ENCODE measurements at places on chromosomes 11 and 22. TPM values are rescaled to one million over a fixed set of nuclear protein-coding genes. Genes with fewer than 3 reads are reported as not detected.
A peak's percentile ranks its signal among the peaks of the same experiment; 100 is the strongest.

DNA sequence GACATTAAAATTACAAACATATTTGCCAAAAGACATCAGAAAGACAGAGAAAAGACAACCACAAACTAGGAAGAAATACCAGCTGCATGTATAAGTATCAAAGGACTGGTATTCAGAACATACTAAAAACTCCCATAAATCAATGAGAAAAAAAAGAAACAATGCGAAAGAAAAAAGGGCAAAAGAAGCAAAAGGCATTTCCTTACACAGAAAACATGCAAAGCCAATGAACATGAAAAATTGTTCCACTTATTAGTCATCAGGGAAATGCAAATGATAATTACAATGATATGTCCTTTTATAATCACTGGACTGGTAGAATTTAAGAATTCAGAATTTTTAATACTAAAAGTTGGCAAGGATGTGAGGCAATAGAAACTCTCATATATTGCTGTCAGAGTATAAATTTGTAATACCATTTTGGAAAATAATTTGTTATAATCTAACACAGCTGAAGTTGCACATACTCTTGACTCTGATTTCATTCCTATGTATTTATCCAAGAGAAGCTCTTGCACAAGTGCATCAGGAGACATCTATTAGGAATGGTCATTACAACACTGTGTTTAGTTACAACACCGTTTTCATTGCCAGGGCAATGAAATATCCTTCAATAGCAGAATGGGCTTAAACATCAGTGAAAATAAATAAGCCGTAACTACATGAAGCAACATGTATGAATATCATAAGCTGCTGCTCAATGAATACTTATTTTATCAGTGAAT, 279.7 kb downstream of the SWAP70 start:
- DNase-seq = peak; percentile 97

- no peak for DNase-seq
These were observed 5.5 kb upstream of the PCF11 start for GRCh38 chr11:83151274-83151977.

DNA sequence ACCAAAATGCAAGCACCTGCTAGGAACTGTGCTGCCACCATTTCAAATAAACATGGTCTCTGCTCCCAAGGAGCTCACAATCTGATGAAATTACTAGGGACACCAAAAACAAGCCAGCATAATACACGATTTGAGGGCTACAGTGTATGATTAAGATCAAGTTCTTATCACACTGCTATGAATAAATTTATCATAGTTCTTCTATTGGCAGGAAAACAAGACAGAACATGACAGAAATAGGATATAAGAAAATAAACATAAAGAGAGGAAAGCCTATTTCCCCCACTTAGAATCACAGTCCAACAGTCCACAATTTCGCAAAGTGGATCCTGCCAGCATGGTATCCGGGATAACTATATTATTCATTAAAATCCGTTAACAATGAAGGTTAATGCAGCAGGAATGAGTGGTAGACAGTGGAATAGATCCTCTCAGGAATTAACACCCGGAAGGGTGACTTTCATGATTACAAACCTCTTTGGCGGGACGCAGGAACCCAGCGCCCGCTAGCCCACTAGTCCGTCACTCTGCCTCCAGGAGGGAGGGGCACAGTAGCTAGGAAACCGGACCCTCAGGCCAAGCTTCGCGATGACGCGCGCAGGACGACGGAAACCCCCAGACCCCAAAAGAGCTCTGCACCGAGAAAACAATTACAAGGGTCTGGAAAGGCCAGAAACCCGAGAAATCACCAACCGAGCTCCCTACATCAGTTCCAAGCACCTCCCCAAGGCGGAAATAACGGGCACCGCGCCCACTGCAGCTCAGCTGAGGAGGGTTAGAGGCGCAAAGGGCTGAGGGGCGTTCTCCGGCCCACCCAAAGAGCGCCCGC, 607 bp downstream of the CCDC82 start:
- DNase-seq = no peak

DNA sequence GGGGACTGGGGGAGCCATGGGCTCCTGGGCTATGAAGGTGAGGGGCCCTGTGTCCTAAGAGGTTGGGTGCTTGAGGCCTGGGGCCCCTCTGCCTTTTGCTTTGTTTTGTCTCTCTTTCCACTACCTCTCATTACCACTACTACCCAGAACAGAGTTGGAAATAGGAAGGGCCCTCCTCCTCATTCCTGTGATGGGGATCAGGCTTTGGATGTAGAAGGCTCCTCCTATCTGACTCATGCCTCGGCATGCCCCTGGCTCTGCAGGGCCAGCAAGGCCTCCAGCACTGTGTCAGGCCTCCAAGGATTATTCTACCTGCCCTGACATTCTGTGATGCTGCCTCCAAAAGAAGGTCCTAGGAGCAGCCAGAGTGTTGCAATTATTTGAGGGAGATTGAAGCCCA, 766 bp downstream of the IZUMO1R start:
- peak; percentile 62 for DNase-seq

DNA sequence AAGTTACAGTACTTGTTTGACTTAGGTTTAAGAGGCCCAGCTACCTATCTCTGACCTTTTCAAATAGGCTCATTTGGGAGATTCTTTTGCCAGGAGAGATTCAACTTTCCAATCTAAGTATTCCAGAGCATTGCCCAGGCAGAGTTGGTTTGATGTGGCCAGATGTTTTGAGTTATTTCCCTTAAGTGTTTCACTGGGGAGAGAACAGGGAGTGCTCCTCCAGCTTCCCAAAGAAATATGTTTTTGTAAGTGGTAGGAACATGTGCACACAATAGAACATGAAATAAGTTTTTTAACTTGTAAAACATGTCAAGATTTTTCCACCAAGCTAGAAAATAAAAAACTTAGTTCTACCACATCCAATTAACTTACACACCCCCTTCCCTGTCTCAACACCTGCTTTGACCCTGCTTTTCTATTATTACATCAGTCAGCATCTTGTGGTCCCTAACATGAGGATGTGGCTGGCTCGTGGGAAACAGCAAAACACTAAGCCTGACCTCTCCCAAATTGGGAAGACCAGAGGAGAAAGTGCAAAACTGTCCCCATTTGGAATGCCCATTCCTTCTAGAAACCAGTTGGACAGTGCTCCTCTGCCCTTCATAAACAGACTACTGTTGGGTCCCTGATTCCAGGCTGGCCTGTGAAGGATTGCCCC, 70.4 kb upstream of the RASSF10 start:
- DNase-seq = no peak

TMA7B gene
- not detected for total RNA-seq

SERGEF gene
- total RNA-seq = 20.7 TPM

- peak; percentile 64 for DNase-seq
These were observed 480 bp upstream of the MTMR2 start for GRCh38 chr11:95924414-95924760.

ZNF215 gene
- total RNA-seq = 1.2 TPM

MPPED2 gene
- not detected for total RNA-seq

DNA sequence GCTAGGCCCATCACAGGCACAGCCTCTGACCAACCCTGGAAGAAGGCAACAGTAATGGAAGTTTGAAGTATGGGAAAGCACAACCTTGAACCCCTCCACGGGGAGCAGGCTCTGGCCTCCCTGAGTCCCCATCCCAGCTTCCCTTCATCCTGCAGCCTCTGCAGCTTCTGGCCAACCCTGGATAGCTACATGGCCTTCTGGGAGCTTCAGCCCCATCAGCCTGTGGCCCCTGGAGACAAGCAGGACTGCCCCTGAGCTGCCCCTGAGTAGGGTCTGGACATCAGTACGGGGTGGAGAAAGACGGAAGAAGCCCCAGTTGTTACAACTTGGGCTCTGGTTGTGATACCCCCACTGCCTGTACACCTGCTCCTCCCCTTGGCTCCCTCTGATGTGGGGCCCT, 113.8 kb upstream of the CD82 start:
- no peak for DNase-seq

GRCh38 chr22:43561415-43562178, 149.8 kb downstream of the MPPED1 start:
- no peak for DNase-seq

Measured in fibroblast of the aortic adventitia (primary cell).